Mesothelial cell of epicardium (in vitro differentiated cells): ENCODE measurements at places on chromosomes 16 and 17.

DNA sequence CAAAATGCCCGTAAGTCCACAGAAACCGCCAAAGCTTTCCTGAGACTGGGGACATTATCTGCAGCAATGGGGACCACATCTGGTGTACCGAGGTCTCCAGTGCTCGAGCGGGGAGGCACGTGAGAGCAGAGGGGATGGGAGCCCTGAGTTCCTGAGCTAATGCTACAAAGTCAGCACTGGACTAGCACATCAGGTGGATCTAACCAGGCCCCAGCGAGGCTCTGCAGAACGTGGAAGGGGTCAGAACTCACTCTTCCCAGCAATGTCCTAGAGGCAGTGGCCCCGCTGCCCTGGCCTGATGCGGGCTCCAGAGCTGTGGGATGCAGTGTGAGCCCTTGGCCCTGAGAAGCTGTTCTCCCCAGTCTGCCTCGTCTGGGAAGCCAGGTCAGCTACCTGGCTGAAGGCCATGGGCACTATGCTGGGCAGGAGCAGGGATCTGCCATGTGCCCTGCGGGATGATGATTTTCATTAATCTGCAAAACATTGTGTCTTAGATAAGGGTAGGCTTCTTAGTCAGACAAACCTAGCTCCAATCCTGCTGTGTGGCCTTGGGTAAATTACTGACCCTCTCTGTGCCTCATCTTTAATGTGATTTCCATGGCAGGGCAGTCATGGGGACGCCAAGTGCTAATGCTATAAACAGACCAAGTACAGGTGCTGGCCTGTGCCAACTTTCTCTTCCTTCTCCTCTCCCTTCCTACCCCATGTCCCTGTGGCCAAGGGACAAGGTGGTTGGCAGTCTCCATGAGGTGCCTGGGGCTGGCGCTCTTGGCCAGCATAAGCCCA, 40.1 kb upstream of the SLC38A10 start:
- no peak overlapping the region for H3K27ac ChIP-seq
- H3K4me3 ChIP-seq: no peak overlapping the region
- no peak for DNase-seq
- no peaks in the 10 kb centered on the region for H3K27me3 ChIP-seq

GRCh38 chr17:55433029-55433628, 11.5 kb upstream of the MMD start:
- no peaks in the 10 kb centered on the region for H3K27me3 ChIP-seq
- no peak for DNase-seq
- H3K36me3 ChIP-seq: no peaks in the 10 kb centered on the region
- peak overlapping the region; percentile 77 for H3K27ac ChIP-seq

- no peak overlapping the region for H3K4me3 ChIP-seq
- no peak for DNase-seq
- H3K4me1 ChIP-seq: peaks cover 10% of the 10 kb centered on the region
- peaks cover 46% of the 10 kb centered on the region for H3K36me3 ChIP-seq
- H3K27me3 ChIP-seq: no peaks in the 10 kb centered on the region
Observed at GRCh38 chr16:53651357-53651756, 52.3 kb downstream of the RPGRIP1L start.

DNA sequence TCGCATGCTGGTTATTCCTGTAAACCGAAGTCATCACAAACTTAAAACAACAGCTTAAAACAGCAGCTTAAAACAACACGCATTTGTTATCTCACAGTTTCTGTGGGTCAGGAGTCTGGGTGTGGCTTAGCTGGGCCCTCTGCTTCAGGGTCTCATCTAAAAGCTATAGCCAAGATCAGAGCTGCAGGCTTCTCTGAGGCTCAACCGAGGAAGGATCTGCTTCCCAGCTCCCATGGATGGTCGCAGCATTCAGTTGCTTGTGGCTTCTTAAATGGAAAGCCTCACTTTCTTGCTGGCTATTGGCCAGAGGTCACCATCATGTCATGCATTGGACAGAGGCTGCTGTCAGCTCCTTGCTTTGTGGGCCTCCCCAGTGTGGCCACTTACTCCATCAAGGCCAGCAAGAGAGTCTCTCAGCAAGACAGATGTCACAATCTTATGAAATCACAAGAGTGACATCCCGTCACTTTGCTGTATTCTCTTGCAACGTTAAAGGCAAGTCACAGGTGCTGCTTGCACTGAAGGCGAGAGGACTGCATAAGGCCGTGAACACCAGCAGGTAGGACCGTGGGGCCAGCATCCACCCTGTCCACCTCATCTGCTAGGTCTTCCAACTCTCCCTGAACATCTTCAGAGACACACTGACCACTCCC, 117.9 kb upstream of the TNRC6C start:
- no peaks in the 10 kb centered on the region for H3K4me1 ChIP-seq
- no peaks in the 10 kb centered on the region for H3K27me3 ChIP-seq
- no peaks in the 10 kb centered on the region for H3K36me3 ChIP-seq
- H3K27ac ChIP-seq: no peak overlapping the region
- DNase-seq: no peak

DNA sequence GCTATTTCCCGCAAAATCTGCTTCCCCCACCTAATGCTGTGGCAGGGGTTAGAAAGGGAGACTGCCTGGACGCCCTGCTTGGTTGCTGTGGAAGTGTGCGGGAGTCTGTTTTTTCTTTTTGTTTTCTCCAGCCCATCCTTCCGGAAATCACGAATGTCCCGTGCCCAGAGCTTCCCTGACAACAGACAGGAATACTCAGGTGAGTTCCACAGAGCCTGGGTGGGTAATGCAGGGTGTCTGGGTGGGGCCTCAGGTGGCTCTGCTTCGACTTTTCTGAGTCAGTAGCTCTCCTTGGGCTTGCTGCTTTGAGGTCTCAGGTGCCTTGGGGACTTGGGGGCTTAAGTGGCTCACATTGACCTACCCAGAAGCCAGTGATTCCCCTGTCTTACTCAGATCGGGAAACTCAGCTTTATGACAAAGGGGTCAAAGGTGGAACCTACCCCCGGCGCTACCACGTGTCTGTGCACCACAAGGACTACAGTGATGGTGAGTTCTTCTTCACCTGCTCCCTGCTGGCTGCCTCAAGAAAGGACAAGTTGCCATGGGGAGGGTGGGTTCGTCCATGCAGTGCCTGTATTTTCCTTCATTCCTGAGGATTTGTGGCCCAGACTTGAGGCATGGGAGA, 11.4 kb downstream of the LIMD2 start:
- no peaks in the 10 kb centered on the region for H3K27me3 ChIP-seq
- H3K4me1 ChIP-seq: no peaks in the 10 kb centered on the region
- H3K4me3 ChIP-seq: no peak overlapping the region
- H3K36me3 ChIP-seq: peaks cover 10% of the 10 kb centered on the region
- H3K27ac ChIP-seq: no peak overlapping the region

DNA sequence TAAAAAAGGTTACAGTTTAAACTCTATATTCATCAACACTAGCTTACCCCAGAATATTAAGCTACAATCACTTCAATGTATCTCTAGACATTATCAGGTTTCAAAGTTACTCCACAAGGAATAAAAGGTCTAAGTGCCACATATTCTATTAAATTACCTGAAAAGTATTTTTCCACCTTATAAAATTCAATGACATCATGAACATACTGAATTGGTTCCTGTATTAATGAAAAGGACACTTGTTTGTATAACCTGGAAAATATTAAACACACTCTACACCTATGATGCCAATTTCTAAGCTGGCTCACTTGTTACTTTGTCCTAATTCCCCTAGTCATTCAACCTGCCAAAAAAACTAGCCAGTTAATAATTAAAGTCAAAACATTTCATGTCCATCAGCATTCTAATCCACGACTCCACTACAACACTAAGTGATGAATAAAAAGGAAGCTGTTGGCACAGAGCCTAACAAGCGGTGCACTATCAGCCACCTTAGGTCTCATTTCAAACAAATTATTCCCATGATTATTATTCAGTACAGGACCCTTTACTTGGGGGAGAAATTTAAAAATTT, 12.2 kb downstream of the MED13 start:
- peaks cover 33% of the 10 kb centered on the region for H3K36me3 ChIP-seq
- no peak overlapping the region for H3K27ac ChIP-seq
- peaks cover 11% of the 10 kb centered on the region for H3K4me1 ChIP-seq
- no peak for DNase-seq

GRCh38 chr16:50718061-50718760, 23.7 kb upstream of the CYLD start:
- H3K4me3 ChIP-seq: peak overlapping the region; percentile 5
- no peak for DNase-seq
- no peak overlapping the region for H3K27ac ChIP-seq
- H3K4me1 ChIP-seq: peaks cover 8% of the 10 kb centered on the region

DNA sequence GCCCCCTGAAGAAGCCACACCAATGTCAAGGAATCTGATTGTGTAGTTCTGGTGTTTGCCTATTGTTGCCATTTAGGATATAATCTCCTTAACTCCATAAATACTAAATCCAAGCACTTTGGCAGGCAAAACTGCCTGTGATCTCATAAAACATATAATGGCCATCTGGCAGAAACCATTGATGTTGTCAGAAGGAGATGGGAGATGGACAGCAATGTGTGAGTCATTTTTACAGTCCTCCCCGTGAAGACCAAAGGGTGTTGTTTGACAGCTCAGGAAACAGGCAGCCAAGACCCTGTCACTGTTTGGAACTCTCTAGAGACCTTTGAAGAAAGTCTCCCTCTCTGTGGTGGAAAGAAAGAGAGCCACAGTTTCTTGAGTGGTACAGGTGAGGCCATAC, 454.1 kb downstream of the HS3ST3B1 start:
- no peak for DNase-seq
- H3K27me3 ChIP-seq: no peaks in the 10 kb centered on the region
- H3K4me3 ChIP-seq: no peak overlapping the region
- H3K36me3 ChIP-seq: no peaks in the 10 kb centered on the region

DNA sequence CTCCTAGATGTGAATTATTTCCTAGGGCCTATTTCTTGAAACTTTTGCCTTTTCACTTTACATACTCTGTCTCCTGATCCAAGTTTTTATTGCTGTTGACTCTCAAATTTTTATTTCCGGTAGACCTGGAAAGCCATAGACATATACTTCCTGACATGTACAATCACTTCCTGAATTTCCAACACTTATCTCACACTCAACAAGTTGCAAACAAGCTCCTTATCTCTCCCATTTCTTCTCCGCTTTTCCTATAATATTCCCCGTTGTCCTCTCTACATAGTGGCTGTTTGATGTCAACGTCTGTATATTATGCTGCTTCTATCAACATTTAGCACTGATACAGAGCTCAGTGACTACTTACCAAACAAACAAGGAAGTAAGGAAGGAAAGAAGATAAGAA, 59.3 kb downstream of the IKZF3 start:
- DNase-seq: no peak
- no peaks in the 10 kb centered on the region for H3K27me3 ChIP-seq

DNA sequence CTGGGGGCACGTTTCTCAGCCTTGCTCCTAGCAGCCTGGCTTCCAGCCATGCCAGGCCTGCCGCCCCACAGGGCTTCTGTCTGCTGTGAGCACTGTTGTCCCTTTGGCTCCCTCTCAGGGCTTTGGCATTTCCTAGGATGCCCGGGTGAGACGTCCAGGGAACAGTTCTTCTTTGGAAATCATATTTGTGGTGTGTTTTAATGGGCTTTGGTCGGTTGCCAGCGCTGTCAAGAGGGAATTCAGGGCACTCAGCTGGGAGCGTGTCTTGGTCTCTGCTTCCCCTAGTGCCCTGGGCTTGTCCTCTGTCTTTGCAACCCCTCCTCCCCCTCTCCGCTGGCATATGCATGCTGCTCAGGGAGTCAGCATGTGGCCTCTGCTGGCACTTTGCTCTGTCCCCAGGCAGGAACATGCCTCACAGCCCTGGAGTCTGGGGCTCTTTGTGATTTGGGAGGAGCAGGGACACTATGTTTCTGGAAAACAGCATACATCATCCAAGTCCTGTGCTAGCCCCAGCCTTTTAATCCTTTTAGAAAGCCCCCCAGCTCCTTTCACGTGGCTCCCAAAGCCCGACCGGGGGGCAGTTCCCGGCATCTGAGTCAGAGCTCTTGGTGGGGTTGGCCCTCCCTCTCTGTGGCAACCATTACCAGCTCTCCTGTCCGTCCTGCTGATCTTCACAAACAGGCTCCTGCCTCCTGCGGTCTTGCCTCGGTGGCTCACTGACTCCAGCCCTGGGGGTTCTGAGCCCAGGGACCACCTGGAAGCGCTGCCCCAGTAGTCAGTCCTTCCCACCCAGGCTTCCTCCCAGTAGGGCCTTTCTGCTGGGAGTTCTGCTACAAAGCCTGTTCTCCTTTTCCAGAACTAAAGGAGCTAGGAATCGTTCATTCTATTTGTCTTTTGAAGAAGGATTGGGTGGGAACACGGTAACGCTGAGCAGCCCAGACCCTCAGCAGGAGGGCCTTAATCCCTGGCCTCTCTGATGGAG, 26.7 kb downstream of the SAP30BP start:
- H3K4me1 ChIP-seq: peaks cover 36% of the 10 kb centered on the region
- peak; percentile 59 for DNase-seq
- peak overlapping the region; percentile 84 for H3K27ac ChIP-seq
- H3K36me3 ChIP-seq: peaks cover 10% of the 10 kb centered on the region

GRCh38 chr17:8608001-8608400, 22.5 kb downstream of the MYH10 start:
- peaks cover 54% of the 10 kb centered on the region for H3K4me1 ChIP-seq
- DNase-seq: no peak
- peak overlapping the region; percentile 88 for H3K27ac ChIP-seq
- no peak overlapping the region for H3K4me3 ChIP-seq
- no peaks in the 10 kb centered on the region for H3K27me3 ChIP-seq

GRCh38 chr16:86509759-86510464, 415 bp upstream of the FOXF1 start:
- H3K4me1 ChIP-seq: peaks cover 25% of the 10 kb centered on the region
- no peaks in the 10 kb centered on the region for H3K36me3 ChIP-seq
- peaks cover 88% of the 10 kb centered on the region for H3K27me3 ChIP-seq
- DNase-seq: no peak

- no peak for DNase-seq
- no peaks in the 10 kb centered on the region for H3K36me3 ChIP-seq
- no peak overlapping the region for H3K4me3 ChIP-seq
- H3K27me3 ChIP-seq: peaks cover 40% of the 10 kb centered on the region
Observed at GRCh38 chr17:6110088-6110487, 39.9 kb downstream of the WSCD1 start.

DNA sequence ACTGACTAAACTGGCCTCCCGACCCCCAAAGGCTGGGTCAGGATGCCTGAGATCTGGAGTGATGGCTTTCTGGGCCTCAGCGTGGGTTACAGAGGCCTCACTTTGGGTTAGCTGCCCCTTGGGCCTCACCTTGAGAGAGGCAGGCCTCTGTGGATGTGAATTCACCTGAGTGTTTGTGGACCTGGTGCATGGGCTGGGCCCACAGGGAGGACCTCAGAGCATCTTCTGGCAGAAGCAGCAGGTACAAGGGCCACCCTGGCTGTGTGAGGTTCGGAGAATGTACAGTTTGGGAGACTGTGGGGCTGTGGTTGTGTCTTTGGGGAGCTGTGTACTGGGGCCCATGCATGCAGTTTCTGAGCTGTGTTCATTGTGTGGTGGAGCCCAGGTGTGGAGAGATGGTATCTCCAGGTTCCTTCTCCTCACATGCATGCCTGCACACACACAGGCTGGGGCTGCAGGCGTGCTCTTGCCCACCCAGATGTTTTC, 18.3 kb downstream of the RARA start:
- no peaks in the 10 kb centered on the region for H3K27me3 ChIP-seq
- no peak for DNase-seq
- H3K4me1 ChIP-seq: peaks cover 35% of the 10 kb centered on the region
- H3K36me3 ChIP-seq: peaks cover 10% of the 10 kb centered on the region

GRCh38 chr17:4579678-4580077, 4.7 kb upstream of the SMTNL2 start:
- H3K36me3 ChIP-seq: no peaks in the 10 kb centered on the region
- H3K4me1 ChIP-seq: peaks cover 71% of the 10 kb centered on the region
- no peak for DNase-seq
- H3K27me3 ChIP-seq: no peaks in the 10 kb centered on the region

- DNase-seq: no peak
- H3K27ac ChIP-seq: no peak overlapping the region
- no peaks in the 10 kb centered on the region for H3K4me1 ChIP-seq
- H3K4me3 ChIP-seq: no peak overlapping the region
Observed at GRCh38 chr16:88614818-88615580, 23.4 kb upstream of the IL17C start.

GRCh38 chr17:37779554-37779953, 34.7 kb upstream of the HNF1B start:
- peaks cover 37% of the 10 kb centered on the region for H3K27me3 ChIP-seq
- no peak for DNase-seq
- no peak overlapping the region for H3K4me3 ChIP-seq
- no peaks in the 10 kb centered on the region for H3K36me3 ChIP-seq
